ENCODE measurements at places on chromosomes 7 and 10.

DNA sequence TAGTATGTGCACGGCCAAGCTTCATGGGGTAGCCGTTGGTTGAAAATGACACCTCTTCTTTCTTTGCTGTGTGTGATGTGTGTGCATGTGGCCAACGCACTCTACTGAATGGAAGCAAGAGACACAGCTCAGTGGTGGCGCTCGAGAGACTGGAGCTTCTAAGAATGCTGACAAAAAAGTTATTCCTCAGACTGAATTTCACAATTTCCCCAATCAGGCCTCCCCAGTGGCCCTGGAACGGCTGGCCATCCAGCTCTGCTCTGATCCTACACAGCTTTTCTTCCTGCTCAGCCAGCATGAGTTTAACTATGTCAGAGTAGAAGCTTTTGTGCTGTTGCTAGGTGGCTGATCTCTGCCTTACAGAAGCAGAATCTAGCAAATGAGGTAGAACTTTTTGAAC lies 186.7 kb upstream of the PLXDC2 start:
- no peak for DNase-seq

GRCh38 chr10:76268954-76269353 lies 837.5 kb downstream of the LRMDA start:
- no peak for DNase-seq

GRCh38 chr10:63456437-63457210 lies 9.2 kb downstream of the JMJD1C start:
- DNase-seq = no peak

GRCh38 chr10:9294132-9294663 lies 1239.7 kb downstream of the GATA3 start:
- no peak for DNase-seq

DNA sequence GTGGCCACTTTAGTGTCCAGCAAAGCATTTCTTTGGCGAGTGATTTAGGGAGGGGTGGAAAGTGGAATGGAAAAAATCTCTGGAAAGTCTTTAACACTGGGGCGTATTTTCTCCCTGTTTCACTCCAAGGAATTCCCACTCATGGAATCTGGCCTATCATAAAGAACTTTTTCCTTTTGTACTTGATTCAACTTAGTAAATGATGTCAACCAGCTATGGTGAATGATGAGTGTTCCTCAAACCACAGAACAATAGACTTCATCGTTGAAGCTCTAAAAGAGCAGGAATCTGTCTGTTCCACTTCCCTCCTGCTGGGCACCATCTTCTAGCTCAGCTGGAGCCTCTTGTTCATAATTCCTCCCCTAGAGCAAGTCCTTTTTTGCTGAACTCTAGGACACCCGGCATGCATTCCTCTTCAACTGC lies 66.5 kb downstream of the EPDR1 start:
- no peak for DNase-seq

GRCh38 chr7:139559364-139560105 lies 36.0 kb downstream of the CLEC2L start:
- no peak for DNase-seq

Measured in stimulated activated CD4-positive, alpha-beta T cell treated with anti-CD3 and anti-CD28 coated beads, TNF-alpha, amount 100 ng/mL, for 24 hours (primary cell).